PC-9 (cell line): ENCODE measurements at places on chromosomes 6 and 20. TPM values are rescaled to one million over a fixed set of nuclear protein-coding genes. Genes with fewer than 3 reads are reported as not detected.

Gene PACRG
- not detected in 2 replicates for total RNA-seq

Gene RIMS4
- 0.13 and 0.15 TPM in 2 replicates for total RNA-seq

Gene SRSF6
- 100 and 136 TPM in 2 replicates for total RNA-seq

Gene HLA-DMA
- total RNA-seq: 18.3 and 22.1 TPM in 2 replicates

Gene SLC17A9
- 0.20 and 0.22 TPM in 2 replicates for total RNA-seq

Gene KIF25
- total RNA-seq: not detected in 2 replicates

Gene FAM83D
- 44.6 and 57.3 TPM in 2 replicates for total RNA-seq

Gene PBOV1
- total RNA-seq: not detected in 2 replicates

Gene HLA-DPA1
- not detected in 2 replicates for total RNA-seq

Gene NOTCH4
- 1.2 and 1.5 TPM in 2 replicates for total RNA-seq

Gene SNAI1
- 2.2 and 3.6 TPM in 2 replicates for total RNA-seq

Gene PRICKLE4
- 8.4 and 9.2 TPM in 2 replicates for total RNA-seq

Gene SAMD10
- 14.4 and 18.7 TPM in 2 replicates for total RNA-seq

Gene FOXC1
- 16.2 and 18.6 TPM in 2 replicates for total RNA-seq

Gene RGS17
- total RNA-seq: 0.70 and 0.80 TPM in 2 replicates

Gene TTBK1
- 0.07 and 0.15 TPM in 2 replicates for total RNA-seq

Gene MAS1
- total RNA-seq: not detected in 2 replicates

Gene RIPPLY2
- total RNA-seq: not detected in 2 replicates

Gene MYCT1
- total RNA-seq: not detected in 2 replicates

Gene DSN1
- total RNA-seq: 29.2 and 32.4 TPM in 2 replicates

Gene ZSCAN16
- total RNA-seq: 5.6 and 5.9 TPM in 2 replicates

Gene SYCP2
- total RNA-seq: 1.8 and 3.0 TPM in 2 replicates

Gene NT5E
- total RNA-seq: 84.6 and 90.4 TPM in 2 replicates

Gene SLC22A16
- not detected in 2 replicates for total RNA-seq

Gene TPX2
- 140 and 164 TPM in 2 replicates for total RNA-seq

Gene DCDC2
- 4.2 and 5.6 TPM in 2 replicates for total RNA-seq

Gene OR2B6
- total RNA-seq: 1.5 and 1.6 TPM in 2 replicates

Gene TNFRSF21
- total RNA-seq: 172 and 219 TPM in 2 replicates

Gene PSORS1C2
- total RNA-seq: not detected in 2 replicates

Gene PRKN
- not detected in 2 replicates for total RNA-seq

Gene SLC32A1
- not detected in 2 replicates for total RNA-seq

Gene NKX2-2
- total RNA-seq: not detected in 2 replicates

Gene SIRPD
- 0.37 and 0.53 TPM in 2 replicates for total RNA-seq

Gene TREML2
- total RNA-seq: not detected in 2 replicates

Gene CHRNA4
- total RNA-seq: not detected in 2 replicates

Gene ZNF311
- total RNA-seq: 2.1 TPM in 2 replicates

Gene SALL4
- total RNA-seq: 1.6 and 3.8 TPM in 2 replicates

Gene RNF182
- 0.13 and 0.18 TPM in 2 replicates for total RNA-seq
